ENCODE measurements at places on chromosomes 4 and X. TPM values are rescaled to one million over a fixed set of nuclear protein-coding genes. Genes with fewer than 3 reads are reported as not detected.

DNA sequence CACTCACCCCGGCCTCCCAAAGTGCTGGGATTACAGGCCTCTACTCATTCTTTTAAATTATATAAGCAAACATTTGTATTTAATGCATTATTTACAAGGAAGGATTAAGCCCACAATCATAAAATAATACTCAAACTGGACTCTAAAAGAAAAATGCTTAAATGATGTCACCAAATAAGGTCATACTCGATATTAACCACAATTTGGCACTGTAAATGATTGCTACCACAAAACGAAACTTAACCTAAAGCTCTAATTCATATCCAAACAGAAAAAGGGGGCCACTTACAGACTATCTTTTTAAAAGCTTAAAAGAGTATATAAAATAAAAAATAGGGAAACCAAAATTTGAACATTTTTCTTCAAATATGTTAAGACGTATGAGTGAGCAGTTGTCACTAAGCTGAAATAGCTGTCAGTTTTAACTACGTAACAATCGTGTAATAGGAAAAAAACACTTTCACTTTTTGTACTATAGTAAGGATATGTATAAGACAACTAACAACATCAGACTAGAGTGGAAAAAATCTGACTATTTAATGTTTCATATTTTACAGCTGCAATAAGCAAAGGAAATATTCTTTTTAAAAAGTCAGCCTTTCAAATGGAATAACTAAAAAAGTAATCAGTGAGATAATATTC, 108.2 kb upstream of the GPR34 start:
- no peak for DNase-seq

GRCh38 chr4:67632492-67632891, 68.5 kb downstream of the UBA6 start:
- no peak for DNase-seq

DNA sequence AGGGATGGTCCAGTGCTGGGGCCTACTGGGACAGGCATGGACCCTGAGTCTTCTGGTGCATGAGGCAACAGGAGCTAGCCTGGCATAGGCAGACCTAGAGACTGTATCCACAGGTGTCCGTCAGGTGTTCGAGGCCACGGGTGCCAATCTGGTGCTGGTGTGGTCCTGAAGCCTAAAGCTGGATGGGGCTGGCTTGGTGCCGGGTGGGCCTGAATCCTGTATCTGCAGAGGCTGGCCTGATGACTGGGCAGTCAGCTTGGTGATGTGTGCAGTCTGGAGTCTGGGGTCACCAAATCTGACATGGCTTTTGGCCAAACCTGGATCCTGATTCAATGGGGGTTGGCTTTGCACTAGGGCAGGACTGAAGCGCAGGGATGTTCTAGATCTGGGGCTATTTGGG, 269.8 kb upstream of the GRIA3 start:
- DNase-seq = no peak

GRCh38 chrX:143788265-143788664, 67.7 kb upstream of the SPANXN2 start:
- DNase-seq = no peak

GRCh38 chr4:79211490-79211889, 114.4 kb downstream of the NAA11 start:
- peak; percentile 95 for DNase-seq

GRCh38 chrX:130263016-130263415, 5.7 kb downstream of the ZNF280C start:
- DNase-seq = no peak

DNA sequence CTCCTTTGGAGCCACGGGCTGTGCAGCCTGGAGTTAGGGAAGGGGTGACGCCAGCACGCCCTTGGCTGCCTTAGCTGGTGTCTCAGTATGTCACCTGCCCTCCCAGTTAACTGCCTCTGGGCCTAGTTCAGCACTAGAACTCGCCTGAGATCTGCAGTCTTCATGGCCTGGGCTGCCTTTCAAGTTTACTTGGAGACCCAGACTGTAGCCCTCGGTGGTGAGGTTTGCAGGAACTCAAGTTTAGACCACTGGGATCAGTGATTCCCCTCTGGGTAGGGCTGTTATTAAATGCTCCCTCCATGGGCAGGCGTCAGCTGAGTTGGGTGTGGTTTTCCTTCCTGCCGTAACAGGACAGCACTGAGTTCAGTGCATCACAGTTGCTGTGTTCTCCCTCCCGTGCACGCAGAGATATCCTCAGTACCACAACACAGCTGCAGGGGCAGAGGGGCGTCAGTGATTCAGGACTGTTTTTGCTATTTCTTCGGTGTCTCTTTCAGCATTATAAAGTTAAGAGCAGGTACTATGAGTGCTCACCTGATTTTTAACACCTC, 30.5 kb downstream of the PLAC8 start:
- DNase-seq = no peak

- peak; percentile 8 for DNase-seq
These were observed 43.8 kb upstream of the WDR1 start for GRCh38 chr4:10160281-10160856.

DNA sequence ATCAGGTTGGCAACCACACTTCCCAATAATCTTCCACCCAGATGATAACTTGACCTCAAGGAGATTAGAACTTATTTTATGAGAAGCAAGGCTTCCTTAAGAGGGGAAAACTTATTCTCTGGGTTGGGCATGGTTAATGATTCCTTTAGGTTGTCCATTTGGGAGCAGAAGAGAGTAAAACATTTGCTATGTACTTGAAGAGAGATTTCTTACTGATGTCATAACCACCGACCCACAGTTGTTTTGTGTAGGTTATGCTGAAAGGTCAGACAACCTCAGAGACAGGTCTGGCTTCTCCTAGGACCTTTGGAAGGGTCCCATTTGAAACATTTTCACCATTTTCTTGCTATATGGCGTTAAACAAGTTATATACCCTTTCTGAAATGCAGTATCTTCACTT, 56.1 kb downstream of the FAM114A1 start:
- DNase-seq = no peak

DNA sequence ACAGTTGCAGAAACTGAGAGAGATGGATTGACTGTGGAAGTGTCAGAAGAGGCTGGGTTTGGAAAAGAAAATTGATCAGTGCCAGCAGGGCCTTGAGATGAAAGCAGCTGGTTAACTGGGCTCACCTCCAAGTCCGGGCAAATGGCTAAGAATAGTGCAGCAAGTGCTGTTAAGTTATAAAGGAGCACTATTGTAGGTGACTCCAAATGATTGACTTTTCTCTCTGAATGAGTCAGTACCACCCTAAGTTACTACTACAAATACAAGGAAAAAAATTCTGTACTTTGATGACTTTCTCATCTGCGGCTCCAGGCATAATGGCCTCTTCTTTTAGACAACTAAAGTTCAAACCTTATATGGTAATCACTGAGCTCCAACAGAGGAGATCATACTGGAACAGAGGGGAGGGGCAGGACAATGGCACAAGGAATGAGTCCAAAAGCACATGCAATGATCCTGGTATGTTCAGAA, 733.4 kb upstream of the INTU start:
- no peak for DNase-seq

- no peak for DNase-seq
These were observed 58.3 kb downstream of the EVC2 start for GRCh38 chr4:5650040-5650439.

- DNase-seq = peak; percentile 22
These were observed 263.1 kb downstream of the SPRY1 start for GRCh38 chr4:123659730-123660129.

- DNase-seq = no peak
These were observed at the start of gene RAI2 for GRCh38 chrX:17860811-17861488. RAI2 (minus strand) TSS chrX:17861298; CDS start chrX:17802010, 59,288 bp downstream.

- DNase-seq = no peak
These were observed 61.1 kb downstream of the HDX start for GRCh38 chrX:84441143-84441542.

GRCh38 chr4:10960389-10960788, 275.8 kb upstream of the CLNK start:
- no peak for DNase-seq

DNA sequence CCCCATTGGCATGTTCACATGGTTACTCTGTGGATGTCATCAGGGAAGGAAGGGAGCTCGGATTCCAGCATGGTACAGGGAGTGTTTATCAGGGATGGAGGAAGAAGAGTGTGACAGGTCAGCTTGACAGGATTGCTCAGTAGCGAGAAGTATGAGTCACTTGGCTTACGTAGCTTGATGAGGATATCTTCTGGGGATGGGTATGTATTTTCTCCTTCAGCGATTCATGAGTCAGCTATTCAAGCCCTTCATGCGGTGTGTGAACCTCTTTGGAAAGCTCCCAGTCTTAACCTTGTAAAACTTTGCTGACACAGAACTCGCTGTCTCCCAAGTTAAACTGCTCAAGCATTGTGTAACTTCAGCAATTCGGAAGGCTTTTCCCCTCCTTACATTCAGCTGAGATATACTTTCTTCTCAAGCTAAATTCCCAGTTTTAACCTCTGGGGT, 275.4 kb downstream of the ARHGAP10 start:
- no peak for DNase-seq

GRCh38 chr4:71389149-71389827, 50.5 kb downstream of the SLC4A4 start:
- DNase-seq = no peak

- DNase-seq = no peak
These were observed 13.7 kb downstream of the DDX60 start for GRCh38 chr4:168304744-168305459.

DNA sequence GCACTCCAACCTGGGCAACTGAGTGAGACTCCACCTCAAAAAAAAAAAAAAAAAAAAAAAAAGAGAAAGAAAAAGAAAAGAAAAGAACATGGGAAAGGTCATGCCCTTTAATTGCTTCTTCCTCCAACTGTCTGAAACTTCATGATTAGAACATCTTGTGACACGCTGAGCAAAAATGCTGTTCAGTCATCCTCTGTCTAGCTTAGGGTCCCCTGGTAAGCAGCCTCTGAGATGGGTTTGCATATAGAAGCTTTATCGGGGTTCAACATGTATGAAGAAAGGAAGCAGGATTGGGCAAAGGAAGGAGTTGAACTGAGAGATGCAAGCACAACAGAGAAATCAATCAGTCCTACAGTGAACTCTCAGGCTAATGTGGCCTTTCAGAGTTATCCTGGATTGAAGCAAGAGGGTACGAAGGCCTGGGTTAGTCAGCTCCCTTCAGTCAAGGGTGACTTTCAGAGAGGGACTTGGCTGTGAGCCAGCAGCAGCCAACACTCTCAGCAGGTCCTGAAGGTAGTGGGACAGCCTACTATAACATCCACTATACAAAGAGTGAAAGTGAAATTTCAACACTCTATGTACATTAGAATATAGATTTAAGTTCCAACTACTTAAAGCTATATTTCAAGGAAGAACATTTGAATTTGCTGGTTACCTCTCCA, 11.4 kb downstream of the MAOB start:
- DNase-seq = no peak

GRCh38 chrX:44011506-44011905, 38.3 kb upstream of the NDP start:
- no peak for DNase-seq

- no peak for DNase-seq
These were observed 17.1 kb upstream of the PBDC1 start for GRCh38 chrX:76155786-76156185.

- no peak for DNase-seq
These were observed 44.3 kb upstream of the TBL1X start for GRCh38 chrX:9420275-9421265.

DNA sequence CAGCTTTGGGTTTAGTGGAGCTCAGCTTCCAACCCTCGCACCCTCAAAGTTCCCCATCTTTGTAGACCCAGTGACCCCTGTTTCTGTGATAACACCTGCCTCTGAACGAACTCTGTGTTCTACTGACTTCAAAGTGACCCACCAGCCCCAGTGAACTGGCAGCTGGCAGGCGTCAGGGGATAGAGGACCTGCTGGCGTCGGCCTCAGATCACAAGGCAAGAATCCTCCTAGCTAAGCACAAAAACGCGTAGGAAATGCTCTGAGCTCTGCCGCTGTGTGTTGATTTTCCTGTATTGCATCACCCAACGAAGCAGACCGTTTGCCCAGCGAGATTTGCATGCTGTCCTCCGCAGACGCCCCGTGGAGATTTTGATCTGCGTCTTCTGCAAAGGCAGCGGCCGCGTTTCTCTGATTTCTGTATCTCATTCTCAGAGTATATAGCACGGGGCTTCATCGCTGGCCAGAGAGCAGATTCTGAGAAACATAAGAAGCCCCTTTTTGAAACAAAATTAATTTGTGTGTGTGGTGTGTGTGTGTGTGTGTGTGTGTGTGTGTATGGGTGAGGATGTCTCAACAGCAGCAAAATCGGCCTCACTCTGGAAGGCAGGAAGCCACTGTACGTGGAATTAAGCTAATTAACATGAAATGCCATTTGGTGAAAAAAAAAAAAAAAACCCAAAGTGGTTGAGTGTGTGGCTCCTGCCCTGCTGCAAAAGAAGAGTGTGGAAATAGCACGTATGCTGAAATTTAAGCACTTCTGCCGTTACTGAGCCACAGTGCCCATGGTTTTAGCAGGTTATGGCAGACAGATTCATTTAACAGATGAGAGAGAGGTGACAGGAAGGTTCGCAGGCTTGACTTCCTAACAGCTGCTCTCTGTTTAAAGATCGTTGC, 29.2 kb upstream of the ASMTL start:
- DNase-seq = no peak

- DNase-seq = no peak
These were observed 41.0 kb downstream of the CEP135 start for GRCh38 chr4:55989766-55990165.

- no peak for DNase-seq
These were observed 92.2 kb upstream of the ANXA3 start for GRCh38 chr4:78459327-78459726.

DNA sequence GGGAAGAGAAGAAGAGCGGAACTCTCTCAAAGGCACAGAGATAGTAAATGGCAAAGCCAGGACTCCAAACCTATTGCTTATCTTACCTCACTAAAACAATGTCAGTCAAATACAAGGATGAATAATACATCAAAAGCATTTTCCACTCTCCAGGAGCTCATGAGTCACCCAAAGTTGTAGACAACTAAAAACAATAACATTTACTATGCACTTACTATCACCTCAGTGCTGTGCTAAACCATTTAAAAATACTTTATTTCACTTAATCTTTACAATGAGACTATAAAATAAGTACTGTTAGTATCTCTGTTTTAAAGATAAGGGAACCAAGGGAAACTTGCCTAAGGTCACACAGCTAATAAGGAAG, 163.2 kb upstream of the SPANXC start:
- DNase-seq = no peak

DNA sequence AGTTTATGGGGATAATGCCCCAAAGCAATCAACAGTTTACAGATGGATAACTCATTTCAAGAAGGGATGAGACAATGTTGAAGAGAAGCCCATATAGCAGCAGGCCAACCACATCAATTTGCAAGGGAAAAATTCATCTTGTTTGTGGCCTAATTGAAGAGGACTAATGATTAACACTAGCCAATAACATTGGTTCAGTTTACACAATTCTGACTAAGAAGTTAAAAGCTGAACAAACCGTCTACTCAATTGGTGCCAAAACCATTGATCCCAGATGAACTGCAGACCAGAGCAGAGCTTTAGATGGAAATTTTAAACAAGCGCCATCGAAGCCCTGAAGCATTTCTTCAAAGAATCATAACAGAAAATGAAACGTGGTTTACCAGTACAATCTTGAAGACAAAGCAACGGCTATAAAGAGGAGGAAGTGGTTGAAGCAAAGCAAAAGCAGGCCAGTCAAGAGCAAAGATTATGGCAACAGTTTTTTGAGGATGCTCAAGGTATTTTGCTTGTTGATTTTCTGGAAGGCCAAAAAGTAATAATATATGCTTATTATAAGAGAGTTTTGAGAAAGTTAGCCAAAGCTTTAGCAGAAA, 20.5 kb upstream of the BLTP1 start:
- DNase-seq = no peak

Gene FAM90A26
- not detected for total RNA-seq

Gene HTRA3
- 0.14 TPM for total RNA-seq

Gene CDX4
- total RNA-seq = not detected

Gene CWH43
- not detected for total RNA-seq

Gene PLP1
- total RNA-seq = not detected

Gene GPAT3
- total RNA-seq = 7.8 TPM

Gene PPP1R3F
- 2.5 TPM for total RNA-seq
